ENCODE measurements at places on chromosomes 2 and 18.

DNA sequence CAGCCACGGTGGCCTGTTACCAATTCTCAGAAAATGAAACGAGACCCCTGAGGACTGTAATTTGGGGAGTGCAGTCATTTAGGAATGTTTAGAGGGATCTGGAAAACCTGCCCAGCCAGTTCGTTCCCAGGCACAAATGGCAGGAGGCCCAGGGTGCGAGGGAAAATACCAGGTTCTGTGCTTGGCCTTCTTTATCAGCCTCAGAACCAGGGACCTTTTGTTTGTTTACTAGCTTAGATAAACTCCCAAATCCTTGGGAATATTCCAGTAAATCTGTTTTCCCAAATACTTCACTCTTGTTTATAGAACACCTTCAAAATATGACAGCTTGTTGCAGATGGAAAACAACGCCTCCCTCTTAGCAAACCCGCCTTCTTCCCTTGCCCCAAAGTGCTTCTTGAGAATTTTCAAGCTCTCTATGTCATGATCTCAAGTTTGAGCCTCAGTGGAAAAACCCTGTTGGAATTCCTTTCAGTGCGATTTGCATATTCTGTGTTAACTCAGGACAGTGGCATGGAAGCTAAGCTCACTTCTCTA lies 400.3 kb upstream of the SMIM21 start:
- DNase-seq, result no peak

- no peak for DNase-seq
Observed at GRCh38 chr2:238521870-238522269, 95.1 kb downstream of the ASB1 start.

- DNase-seq, result no peak
Observed at GRCh38 chr2:25377822-25378421, 36.2 kb upstream of the DNMT3A start.

DNA sequence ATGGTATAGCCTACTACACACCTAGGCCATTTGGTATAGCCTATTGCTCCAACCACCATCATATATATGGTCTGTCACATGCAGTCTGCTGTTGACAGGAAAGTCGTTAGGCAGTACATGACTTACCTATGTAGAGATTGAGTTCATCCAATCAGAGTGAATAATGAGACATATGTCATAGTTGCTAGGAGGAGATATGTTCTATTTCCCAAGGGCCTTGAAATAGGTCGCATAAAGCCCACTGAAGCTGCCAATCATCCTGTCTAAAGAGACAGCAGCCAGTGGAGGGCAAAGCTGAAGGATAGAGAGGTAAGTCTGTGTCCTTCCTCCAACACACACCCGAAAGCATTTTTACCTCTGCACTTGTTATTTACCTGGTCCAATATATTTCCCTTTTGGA lies 263.4 kb downstream of the PTPRM start:
- DNase-seq, result no peak

DNA sequence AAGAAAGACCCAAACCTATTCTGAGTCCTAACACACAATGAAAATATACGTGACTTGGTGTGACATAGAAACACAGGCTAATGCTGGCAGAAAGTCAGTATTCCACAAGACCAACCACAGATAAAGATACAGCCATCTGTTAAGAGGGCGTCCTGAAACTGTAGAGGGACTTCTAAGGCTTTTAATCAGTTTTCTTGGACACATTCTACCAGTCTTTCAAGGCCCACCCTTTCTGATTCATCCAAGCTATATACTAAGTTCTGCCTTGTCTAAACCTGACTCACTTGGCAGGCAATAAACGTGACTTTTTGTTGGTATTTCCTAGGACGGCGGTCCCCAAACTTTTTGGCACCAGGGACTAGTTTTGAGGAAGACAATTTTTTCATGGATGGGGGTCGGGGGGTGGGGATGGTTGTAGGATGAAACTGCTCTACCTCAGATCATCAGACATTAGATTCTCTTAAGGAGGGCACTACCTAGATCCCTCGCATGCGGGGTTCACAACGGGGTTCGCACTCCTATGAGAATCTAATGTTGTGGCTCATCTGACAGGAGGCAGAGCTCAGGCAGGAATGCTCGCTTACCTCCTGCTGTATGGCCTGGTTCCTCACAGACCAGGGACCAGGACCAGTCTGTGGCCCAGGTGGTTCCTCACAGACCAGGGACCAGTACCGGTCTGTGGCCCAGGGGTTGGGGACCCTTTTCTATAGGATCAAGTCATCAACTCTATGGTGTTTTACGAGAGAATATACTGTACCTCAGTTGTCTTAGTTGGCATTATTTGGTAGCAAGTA lies 61.4 kb downstream of the SP3 start:
- DNase-seq, result no peak

GRCh38 chr18:43772907-43773306 lies 495.6 kb upstream of the SYT4 start:
- DNase-seq, result no peak

All from right lobe of liver (tissue), 6 donors.